ENCODE measurements at places on chromosomes 7 and 10. TPM values are rescaled to one million over a fixed set of nuclear protein-coding genes. Genes with fewer than 3 reads are reported as not detected.

DNA sequence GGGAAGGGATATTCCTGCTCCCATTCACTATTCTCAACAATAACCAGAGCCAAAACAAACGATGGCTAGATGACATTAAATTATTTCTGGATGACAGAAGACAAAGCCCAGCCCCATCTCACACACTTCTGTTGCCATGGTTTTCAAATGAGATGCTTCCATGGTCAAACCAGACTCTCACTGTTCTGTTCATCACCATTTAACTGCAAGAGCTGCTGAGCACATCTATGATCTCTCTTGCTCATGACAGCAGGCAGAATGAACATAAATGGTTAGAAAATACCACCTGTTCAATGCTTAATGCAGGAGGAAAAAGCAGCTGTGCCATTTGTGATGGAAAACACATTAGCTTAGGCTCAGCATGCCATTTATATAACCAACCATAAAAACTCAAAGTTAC lies 758.6 kb upstream of the ZWINT start:
- no peak overlapping the region for H3K4me3 ChIP-seq
- no peaks in the 10 kb centered on the region for H3K4me1 ChIP-seq
- H3K27ac ChIP-seq, result no peak overlapping the region
- H3K27me3 ChIP-seq, result no peaks in the 10 kb centered on the region

- no peaks in the 10 kb centered on the region for H3K4me1 ChIP-seq
- H3K27ac ChIP-seq, result no peak overlapping the region
- DNase-seq, result no peak
- no peak overlapping the region for H3K4me3 ChIP-seq
- no peaks in the 10 kb centered on the region for H3K27me3 ChIP-seq
Measured at GRCh38 chr7:41351091-41351490, 351.8 kb downstream of the INHBA start.

- no peaks in the 10 kb centered on the region for H3K27me3 ChIP-seq
- no peak overlapping the region for H3K4me3 ChIP-seq
- H3K4me1 ChIP-seq, result no peaks in the 10 kb centered on the region
- no peak for DNase-seq
- no peak overlapping the region for H3K27ac ChIP-seq
Measured at GRCh38 chr10:30928742-30929141, 102.9 kb downstream of the ZNF438 start.

DNA sequence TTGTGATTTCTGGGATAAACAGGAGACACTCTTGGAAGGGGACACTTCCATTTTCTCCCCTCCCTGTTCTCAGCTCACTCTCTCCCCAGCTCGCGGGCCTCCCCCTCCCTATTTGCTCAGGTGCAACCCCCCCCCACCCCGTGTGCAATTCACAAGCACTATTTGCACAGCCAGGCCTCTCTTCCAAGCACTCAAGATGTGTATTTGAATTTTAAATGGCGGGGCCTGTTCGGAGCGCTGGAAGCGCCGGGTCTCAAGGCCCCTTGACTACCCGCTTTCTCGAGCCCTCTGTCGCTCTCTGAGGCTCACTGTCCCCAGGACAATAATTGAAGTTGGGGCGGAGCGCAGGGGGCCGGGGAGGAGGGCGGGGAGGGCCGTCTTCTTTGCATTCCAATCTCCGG lies 7.8 kb downstream of the SHH start:
- no peaks in the 10 kb centered on the region for H3K36me3 ChIP-seq
- peaks cover 100% of the 10 kb centered on the region for H3K27me3 ChIP-seq
- no peak for DNase-seq
- no peak overlapping the region for H3K27ac ChIP-seq

DNA sequence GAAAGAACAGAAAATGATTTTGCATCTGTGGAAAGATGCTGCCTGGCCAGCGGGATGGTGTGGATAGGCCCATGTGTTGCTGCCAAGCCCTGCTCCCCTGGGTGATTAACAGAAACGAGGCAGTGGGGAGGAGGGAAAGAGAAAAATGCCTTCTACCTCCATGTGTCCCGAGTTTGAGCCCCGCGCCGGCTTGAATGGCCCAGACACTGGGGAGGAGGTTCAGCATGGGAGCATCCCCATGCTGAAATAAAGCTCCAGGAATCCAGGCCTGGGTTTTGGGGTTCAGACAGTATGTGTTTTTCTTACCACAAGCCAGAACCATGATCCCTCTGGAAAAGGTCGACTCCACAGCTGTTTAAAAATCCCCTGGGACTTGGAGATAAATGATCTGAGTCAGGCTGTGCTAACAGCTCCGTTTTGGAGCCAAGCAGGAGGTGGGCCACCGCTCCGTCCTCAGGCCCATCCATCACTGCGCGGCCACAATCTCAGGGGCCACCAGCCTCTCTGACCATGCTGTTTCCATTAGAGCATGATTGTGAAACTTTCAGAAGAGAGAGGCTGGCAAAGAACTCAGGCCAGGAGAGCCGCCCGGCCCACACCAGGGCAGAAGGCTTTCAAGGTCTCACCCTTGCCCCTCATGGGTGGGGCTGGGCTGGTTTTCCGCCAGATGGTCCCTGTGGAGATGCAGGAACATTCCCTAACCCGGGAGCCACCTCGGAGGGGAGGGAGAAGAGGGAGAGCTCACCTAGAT lies 299.7 kb downstream of the ZEB1 start:
- peak overlapping the region; percentile 78 for H3K27ac ChIP-seq
- H3K4me1 ChIP-seq, result peaks cover 43% of the 10 kb centered on the region
- peak; percentile 78 for DNase-seq
- no peaks in the 10 kb centered on the region for H3K36me3 ChIP-seq

DNA sequence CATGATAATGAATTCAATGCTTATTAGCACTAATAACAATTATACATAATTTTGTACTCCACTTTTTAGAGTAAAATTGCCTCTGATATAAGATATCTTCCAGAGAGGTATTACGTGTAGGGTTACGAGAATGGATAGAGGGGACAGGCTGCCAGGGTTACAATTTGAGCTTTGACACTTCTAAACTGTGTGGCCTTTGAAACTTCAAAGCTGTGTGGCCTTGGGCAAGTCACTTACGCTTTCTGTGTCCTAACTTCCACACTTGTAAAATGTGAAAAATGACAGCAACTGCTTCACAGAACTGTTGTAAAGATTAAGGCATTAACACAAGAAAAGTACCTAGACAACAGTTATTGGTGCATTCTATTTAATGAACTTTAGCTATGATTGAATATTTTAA lies 259.5 kb upstream of the SLC26A5 start:
- no peaks in the 10 kb centered on the region for H3K36me3 ChIP-seq
- no peaks in the 10 kb centered on the region for H3K4me1 ChIP-seq
- no peak overlapping the region for H3K27ac ChIP-seq
- DNase-seq, result no peak

- no peak for DNase-seq
- H3K27me3 ChIP-seq, result no peaks in the 10 kb centered on the region
- no peaks in the 10 kb centered on the region for H3K4me1 ChIP-seq
- no peak overlapping the region for H3K27ac ChIP-seq
- no peak overlapping the region for H3K4me3 ChIP-seq
Measured at GRCh38 chr10:58473976-58474375, 38.7 kb upstream of the BICC1 start.

- peaks cover 26% of the 10 kb centered on the region for H3K4me1 ChIP-seq
Measured at GRCh38 chr7:140506788-140507464, 27.6 kb upstream of the MKRN1 start.

- no peak overlapping the region for H3K4me3 ChIP-seq
- H3K27me3 ChIP-seq, result no peaks in the 10 kb centered on the region
- no peak overlapping the region for H3K27ac ChIP-seq
- H3K4me1 ChIP-seq, result no peaks in the 10 kb centered on the region
- H3K36me3 ChIP-seq, result no peaks in the 10 kb centered on the region
Measured at GRCh38 chr7:85882335-85882734, 695.5 kb upstream of the SEMA3D start.

DNA sequence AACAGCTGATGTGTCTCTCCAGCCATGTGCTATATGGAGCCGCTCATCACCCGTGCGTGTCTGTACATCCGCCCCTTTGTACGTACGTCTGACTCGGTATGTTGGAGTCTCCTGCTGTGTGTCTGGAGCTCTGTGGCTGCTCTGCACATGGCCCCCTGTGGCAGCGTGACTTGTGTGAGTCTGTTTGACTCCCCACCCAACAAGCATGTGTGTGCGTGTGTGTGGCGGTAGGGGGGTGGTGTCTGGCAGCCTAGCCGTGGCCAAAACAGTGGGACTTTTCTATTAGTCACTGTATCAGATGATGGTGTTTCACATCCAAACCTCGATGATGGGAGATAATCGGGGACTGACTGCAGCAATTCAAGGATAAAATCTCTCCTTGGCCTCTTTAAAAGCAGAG lies 94.1 kb downstream of the COL13A1 start:
- H3K4me3 ChIP-seq, result no peak overlapping the region
- H3K27ac ChIP-seq, result no peak overlapping the region
- no peak for DNase-seq
- no peaks in the 10 kb centered on the region for H3K27me3 ChIP-seq
- no peaks in the 10 kb centered on the region for H3K4me1 ChIP-seq

DNA sequence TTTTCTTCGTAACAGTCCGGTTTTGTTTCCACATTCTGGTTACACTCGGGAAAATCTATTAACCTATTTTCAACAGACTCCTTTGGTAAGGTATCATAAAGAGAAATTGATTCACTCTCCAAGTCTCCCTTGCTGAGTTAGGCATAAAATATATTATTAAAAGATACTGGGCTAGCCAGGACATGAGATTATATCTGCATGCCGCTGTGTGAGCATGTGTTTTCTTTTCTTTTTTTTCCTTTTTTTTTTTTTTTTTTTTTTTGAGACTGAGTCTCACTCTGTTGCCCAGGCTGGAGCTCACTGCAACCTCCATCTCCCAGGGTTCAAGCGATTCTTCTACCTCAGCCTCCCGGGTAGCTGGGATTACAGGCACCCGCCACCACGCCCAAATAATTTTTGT lies 23.0 kb upstream of the SFMBT2 start:
- no peaks in the 10 kb centered on the region for H3K36me3 ChIP-seq
- peaks cover 7% of the 10 kb centered on the region for H3K4me1 ChIP-seq
- peaks cover 47% of the 10 kb centered on the region for H3K27me3 ChIP-seq
- DNase-seq, result no peak
- H3K27ac ChIP-seq, result no peak overlapping the region

DNA sequence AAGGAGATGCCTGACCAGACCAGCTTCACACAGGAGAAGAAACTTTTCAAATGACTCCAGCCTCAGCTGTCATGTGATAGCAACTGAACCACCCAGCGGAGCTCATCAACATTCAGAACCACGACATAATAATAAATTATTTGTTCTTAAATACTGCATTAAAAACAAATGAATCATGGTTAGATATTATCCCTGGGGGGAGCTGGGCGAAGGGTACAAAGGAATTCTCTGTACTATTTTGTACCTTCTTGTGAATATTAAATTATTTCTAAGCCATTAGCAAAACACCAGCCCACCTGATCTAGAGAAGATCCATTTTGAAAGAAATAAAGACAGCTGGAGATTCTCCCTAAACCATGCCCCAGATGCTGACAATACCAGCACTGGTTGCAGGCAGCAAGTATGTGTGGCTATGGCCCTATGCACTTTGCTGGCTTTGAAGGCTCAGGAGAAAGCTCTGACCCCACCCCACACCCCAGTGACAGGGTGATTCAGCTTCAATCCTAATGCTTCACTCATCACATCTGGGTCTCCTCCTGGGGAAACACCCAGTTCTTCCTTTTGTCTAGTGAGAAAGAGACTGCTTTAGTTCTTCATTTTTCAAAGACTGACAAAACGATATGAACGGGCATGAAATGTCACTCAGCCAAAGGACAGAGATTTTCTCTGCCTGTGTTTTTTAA lies 45.5 kb upstream of the NKX2-3 start:
- DNase-seq, result no peak
- H3K27me3 ChIP-seq, result no peaks in the 10 kb centered on the region
- H3K27ac ChIP-seq, result no peak overlapping the region
- no peak overlapping the region for H3K4me3 ChIP-seq
- H3K36me3 ChIP-seq, result no peaks in the 10 kb centered on the region

DNA sequence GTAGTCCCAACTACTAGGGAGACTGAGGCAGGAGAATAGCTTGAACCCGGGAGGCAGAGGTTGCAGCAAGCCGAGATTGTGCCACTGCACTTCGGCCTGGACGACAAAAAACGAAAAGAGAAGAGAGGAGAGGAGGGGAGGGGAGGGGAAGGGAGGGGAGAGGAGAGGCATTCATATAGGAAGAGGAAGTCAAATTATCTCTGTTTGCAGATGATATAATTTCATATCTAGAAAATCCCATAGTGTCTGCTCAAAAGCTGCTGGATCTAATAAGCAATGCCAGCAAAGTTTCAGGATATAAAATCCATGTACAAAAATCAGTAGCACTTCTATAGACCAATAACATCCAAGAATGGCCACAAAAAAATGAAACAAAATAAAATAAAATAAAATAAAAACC lies 120.3 kb downstream of the LMBR1 start:
- no peak overlapping the region for H3K27ac ChIP-seq
- DNase-seq, result no peak
- no peak overlapping the region for H3K4me3 ChIP-seq
- no peaks in the 10 kb centered on the region for H3K27me3 ChIP-seq
- no peaks in the 10 kb centered on the region for H3K36me3 ChIP-seq

DNA sequence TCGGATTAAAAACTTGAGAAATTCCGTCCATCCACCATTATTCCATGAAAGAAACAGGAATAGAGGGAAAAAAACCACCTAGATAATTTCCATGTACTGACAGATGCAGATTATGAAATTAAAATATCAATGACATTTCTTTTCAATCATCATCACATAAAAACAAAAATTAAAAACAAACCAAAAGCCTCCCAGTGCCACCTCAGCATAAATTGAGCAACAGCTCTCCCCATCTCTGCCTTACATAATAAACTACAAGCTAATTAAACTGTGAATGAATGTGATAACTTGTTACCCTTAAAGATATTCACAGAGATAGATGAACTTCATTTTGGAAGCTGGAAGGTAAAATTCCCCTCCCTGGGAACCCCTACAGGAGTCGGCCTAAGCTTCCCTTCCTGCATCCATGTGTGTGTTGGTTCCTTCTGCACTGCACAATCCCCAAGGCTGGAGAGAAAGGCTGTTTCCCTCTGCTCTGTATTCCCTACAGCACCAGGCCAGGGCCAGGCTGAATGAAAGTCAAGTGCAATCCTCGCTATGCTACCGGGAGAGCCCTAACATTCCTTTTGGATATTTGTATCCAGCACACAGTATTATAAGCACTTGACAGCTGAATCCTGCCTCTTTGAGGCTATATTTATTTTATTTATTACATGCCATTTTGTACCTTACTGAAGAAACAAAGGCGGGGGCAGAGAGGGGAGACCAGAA lies 8.1 kb downstream of the CCDC6 start:
- H3K27me3 ChIP-seq, result no peaks in the 10 kb centered on the region
- DNase-seq, result no peak
- H3K36me3 ChIP-seq, result no peaks in the 10 kb centered on the region
- H3K4me1 ChIP-seq, result peaks cover 98% of the 10 kb centered on the region
- H3K27ac ChIP-seq, result peak overlapping the region; percentile 93

Gene AGAP3
- polyA plus RNA-seq, result 42.3 TPM

Gene RPEL1
- not detected for polyA plus RNA-seq

Gene TMEM236
- polyA plus RNA-seq, result 10.5 TPM

Gene MYL7
- not detected for polyA plus RNA-seq

Gene CYP2C8
- polyA plus RNA-seq, result 0.22 TPM

Gene EMX2
- not detected for polyA plus RNA-seq
